ENCODE measurements at places on chromosomes 7 and 10.

DNA sequence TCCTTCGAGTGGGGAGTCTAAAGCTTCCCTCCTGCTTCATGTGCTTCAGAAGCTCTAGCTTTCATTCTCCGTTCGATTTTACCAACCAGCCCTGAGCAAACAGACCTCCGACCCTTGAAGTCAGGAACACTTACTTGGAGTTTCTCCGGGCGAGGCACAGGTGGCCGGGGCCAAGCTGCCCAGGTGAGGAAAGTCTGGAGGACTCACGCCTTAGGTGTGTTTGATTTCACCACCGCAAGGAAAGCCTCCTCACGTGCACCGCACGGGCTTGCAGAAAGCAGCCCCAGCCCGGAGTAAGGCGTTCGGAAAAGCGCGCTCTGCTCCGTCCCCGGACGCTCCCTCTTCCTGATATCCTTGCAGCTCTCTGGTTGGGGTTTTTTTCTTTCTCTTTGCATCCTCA, 30.1 kb upstream of the CNPY1 start:
- no peak for DNase-seq

- DNase-seq: no peak
Observed at GRCh38 chr10:72449941-72450441, 95.3 kb upstream of the DNAJB12 start.

DNA sequence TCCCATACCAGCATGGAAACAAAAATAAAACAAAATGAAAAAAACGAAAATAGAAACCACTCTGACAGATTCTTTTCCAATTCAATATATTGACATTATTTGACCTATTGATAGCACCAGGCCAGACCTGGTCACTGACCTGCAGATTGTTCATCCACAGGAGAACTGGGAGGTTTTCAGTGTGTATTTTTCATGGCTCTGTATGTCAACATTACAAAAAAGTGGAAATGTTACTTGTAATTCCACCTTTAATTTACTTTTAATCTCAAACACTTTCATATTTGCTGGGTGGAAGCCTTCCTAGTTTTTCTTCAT, 2.9 kb downstream of the HKDC1 start:
- no peak for DNase-seq

DNA sequence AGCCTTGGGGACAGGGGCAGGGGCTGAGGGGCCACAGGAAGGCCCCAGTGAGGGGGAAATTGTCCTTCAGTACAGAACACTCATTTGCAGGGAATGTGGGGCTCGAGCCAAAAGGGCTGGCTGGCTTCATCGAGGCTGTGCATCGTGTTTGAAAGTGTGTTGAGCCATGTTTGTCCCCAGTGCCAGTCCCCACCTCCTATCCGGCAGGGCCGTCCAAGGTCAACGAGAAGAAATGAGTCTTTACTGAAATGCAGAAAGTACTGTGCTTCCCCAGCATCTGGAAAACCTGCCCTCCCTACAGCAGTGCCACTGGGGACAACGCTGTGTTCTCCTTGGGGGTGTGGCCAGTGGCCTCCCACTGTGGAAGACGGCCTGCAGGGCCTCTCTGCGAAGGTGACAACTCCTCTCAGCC, 214.1 kb downstream of the KLF6 start:
- no peak for DNase-seq

DNA sequence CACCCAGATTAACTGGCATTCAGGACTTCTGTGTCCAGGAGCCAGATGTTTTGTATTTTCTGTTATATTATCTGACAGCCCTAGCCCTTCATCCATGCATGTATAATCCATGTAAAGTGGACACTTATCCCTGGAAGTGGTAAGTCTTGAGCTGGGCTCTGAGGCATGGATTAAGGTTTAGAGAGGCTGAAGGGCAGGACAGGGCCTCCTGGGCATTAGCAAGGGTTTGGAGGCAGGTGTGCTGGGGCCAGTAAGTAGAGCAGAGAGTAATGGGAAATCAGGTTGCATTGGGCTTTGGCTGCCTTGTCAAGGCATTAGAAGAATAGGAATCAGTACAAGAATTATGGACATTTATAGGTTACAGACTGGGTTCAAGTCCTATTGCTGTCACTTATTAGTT, 138.0 kb downstream of the DYNC1I1 start:
- no peak for DNase-seq

All from hematopoietic multipotent progenitor cell treated with erythropoietin and hydrocortisone succinate and interleukin-3 and kit ligand, for 8 days (in vitro differentiated cells).